ENCODE measurements at places on chromosomes 4 and X.

DNA sequence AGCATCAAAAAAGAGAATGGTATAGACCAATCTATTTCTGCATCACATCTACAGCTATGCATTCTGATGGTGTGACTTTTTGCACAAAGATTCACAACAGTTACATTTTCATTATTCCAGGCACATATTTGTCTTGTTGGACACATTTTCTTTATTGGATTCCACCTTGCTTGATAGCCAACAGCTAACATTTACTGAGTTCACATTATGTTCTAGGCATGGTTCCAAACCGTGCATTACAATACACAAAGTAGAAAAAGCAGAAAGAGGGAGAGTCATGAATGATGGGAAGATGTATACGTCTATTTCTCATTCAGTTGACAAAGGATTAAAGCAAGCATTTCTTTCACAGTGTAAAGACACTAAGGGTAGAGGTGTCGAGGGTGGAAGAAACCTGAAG lies 22.9 kb upstream of the CLGN start:
- no peak for DNase-seq

DNA sequence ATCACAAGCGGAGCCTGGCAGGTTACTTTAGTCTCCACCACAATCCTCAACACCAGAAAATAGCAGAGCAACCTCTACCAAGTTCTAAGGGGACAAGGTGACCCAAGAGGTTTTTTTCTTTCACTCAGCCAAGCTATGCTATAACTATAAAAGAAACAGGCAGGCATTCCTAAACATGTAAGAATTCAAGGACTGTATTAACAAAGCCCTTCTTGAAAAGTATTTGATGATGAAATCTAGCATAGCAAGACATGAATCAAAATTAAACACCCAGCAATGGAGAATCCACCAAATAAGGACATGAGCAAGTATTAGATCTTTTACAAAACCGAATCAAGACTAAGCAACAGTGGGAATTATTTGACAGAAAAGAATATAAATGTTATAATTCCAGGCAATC lies 25.7 kb upstream of the C1QTNF7 start:
- no peak for DNase-seq

DNA sequence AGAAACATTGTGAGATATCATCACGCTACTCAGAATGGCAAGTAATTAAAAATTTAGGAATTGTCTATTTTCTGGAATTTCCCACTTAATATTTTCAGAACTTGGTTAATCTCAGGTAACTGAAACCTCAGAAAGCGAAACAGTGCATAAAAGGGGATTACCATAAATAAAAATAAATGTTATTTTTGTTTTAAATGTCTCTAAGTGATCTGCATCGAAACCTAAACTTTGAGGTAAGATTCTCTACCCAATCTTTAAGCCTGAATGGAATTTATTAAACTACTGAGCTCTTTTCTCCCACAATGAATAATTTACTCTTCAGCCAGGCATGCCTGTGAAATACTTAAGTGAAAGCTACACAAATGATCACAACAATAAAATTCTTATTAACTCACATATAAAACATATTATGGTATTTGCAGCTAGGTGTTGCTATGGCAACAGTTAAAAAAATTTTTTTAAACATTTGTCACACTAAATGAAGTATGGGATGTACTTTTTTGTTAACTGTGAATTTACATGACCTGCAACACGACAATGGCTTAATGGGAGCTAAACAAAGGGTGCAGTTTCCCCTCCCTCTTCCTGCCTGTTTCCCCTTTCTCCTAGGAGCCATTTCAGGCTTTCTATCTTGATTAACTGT lies 220.2 kb upstream of the PRPS2 start:
- no peak for DNase-seq

GRCh38 chr4:173500841-173501591 lies 29.0 kb downstream of the HAND2 start:
- DNase-seq = no peak

GRCh38 chr4:181939199-181939945 lies 303.8 kb upstream of the TENM3 start:
- DNase-seq = no peak

GRCh38 chrX:151724563-151725337 lies 8.9 kb downstream of the FATE1 start:
- DNase-seq = no peak

- DNase-seq = peak; percentile 51
Measured at GRCh38 chr4:10117359-10118047, 904 bp upstream of the WDR1 start.

DNA sequence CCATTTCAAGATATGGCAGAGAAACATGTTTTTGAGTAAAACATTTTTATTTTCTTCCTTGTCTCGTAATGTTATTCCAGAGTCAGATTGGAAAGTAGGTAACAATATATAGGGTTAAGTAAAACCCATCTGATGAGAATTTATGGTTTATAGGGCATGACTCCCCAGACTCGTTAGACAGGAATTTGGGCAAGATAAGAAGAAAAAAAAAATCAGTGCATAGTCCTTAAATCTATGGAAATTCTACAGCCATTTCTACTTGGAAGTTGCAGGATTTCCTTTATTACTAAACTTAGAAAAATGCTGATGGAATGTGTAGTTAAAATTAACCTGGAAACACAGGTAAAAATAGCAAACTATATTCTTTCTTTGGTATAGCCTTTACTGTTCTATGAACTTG lies 366.1 kb upstream of the MAGEB16 start:
- no peak for DNase-seq

GRCh38 chr4:169103966-169104412 lies 93.9 kb upstream of the CBR4 start:
- DNase-seq = no peak

DNA sequence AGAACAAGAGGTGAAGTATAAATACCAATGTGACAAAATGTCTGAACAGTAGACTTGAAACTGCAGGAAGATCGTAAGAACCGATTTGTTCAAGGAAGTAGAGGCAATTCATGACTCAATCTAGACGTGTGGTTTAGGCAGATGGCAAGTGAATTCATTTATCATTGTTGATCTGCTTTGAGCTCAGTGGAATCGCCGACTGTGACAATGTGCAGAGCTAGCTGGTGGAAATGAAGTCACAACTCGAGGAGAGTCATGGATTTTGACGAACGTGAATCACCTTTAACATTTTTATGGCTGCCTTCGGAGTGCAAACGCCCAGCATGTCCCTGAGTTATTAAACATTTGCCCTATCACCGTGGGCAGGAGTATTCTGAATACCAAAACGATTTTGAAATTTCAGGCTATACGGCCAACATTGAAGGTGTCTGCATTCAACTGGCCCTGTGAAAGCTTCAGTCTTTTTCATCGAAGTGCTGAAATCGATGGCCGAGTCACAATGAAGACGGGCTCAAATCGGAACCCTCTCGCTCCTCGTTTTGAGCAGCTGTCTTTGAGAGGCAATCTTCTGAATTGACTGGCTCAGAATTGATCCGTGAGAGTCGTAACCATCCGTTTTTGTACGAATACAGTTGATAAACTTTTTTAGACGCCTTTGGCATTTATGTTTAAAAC lies 689 bp upstream of the OGT start:
- peak; percentile 68 for DNase-seq

- no peak for DNase-seq
Measured at GRCh38 chr4:109014593-109015412, 251.9 kb upstream of the ETNPPL start.

DNA sequence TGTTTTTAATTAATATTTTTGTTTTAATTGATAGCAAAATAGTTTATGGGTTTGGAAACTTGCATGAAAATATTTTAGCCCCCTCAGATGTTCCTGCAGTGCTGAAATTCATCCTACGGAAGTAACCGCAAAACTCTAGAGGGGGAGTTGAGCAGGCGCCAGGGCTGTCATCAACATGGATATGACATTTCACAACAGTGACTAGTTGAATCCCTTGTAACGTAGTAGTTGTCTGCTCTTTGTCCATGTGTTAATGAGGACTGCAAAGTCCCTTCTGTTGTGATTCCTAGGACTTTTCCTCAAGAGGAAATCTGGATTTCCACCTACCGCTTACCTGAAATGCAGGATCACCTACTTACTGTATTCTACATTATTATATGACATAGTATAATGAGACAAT lies 40.4 kb downstream of the MAP7D3 start:
- no peak for DNase-seq

- DNase-seq = no peak
Measured at GRCh38 chr4:174444390-174444789, 77.9 kb downstream of the HPGD start.

GRCh38 chrX:44400588-44400987 lies 57.1 kb upstream of the EFHC2 start:
- DNase-seq = no peak

GRCh38 chr4:94660614-94661013 lies 97.1 kb upstream of the BMPR1B start:
- no peak for DNase-seq

DNA sequence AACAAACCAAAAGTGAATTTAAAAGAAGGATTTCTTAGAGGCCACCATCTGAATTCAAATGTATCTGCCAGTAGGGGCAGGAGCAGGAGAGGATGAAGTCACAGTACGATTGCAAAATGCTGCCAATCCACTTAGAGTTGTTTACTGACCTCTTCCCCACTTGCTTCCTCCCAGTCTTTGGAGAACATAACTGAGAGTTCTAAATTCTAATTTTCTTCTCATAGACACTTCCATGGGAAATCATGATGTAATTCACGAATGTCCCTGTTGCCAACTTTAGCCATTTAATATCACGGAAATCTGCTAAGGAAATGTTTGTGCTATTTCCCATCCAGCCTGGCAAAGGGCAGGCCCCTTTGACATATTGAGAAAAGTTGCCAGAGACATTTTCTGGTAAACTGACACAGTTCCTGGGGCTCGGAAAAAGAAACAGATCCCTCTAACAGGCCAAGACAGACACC lies 33.6 kb upstream of the NOCT start:
- DNase-seq = no peak

DNA sequence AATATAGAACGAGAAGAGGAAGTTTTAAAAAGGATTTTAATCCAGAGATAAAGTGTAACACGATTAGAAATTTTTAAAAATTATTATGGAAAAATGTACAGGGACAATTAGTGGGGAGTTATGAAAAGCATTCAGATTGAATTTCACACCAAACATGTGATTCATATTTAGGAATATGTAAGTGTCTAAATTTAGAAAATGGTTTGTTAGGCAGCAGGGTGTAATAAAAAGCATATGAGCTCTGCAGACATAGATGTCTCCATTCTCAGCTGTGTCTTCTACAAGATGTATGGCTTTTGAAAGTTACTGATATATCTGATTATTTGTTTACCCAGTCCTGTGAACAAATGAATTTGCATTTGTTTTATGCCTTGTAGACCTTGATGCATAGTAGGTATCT lies 638.9 kb upstream of the AGA start:
- no peak for DNase-seq

- peak; percentile 68 for DNase-seq
Measured at GRCh38 chr4:7828011-7828720, 111.5 kb downstream of the AFAP1 start.

GRCh38 chr4:159541143-159541542 lies 438.3 kb downstream of the RAPGEF2 start:
- DNase-seq = no peak

GRCh38 chr4:133130171-133130570 lies 18.9 kb upstream of the PCDH10 start:
- no peak for DNase-seq

DNA sequence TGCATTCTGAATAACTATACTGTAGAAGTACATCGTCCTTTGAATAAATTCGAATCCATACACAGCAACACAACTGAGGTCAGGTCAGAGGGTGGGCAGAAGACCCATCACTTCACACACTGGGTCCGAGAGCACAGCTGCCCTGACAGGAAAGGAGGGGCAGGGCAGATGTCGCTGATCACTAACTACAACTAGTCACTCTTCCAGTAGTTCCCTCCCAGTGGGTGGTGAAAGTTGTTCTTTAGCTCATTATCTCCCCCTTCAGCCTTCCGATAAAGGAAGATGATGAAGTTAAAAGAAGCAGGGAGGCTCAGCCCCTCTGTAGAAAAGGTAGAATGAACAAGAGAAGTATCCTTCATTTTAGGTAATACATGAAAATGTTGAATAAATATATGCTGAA lies 278.9 kb downstream of the INPP4B start:
- DNase-seq = peak; percentile 77

GRCh38 chrX:136214551-136214950 lies 36.6 kb downstream of the MAP7D3 start:
- no peak for DNase-seq

GRCh38 chr4:15836362-15836761 lies 58.2 kb downstream of the CD38 start:
- no peak for DNase-seq

DNA sequence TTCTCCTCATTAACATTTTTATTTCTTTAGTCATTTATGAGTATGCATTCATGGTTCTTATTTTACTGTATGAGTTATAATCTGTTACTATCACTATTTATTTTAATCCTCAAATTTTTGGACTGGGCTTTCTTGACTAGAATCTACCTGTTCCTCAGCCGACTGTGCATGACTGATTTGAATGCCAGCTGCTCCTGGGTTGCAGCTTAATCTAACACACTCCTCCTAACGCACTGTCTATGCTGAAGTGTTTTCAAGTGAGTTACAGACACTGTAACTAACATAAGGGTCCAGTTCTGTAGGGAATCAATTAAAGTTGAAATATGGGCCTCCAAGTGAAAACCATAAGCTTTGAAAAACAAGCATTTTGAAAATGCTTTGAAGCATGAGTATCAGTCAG lies 137.4 kb upstream of the ARSJ start:
- no peak for DNase-seq

DNA sequence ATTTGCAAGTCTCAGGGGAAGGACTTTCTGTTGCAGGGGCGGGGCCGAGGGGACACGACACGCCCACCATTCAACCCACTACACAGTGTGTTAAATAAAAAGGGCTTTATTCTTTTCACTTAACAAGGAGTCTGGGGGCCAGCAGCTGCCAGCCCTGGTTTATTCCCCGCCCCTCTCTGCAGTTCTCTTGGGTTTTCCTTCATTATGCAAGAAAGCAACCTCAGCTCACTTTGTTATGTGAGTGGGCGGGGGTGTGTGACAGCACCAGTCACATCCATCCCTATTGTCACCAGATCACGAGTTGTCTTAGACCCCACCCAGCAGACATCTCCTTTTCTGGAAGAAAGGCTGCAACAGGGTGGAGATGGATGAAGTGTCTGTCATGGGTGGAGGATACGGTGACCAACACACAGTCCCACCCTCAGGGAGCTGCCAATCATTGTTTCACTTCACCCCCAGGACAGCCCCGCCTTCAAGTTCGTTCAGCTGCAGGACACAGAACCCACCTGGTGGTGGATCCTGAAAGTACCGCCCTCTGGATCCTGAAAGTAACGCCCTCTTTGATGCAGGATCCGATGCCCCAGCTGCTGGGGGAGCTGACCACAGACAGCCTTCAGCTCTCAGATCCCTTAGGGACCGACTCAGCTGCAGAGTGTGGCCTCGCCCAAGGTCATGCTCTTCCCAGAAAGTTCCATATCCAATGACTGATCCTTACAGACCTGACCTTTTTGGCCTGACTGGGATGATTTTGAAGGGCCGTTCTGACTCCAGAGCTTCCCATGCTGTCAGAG lies 79.6 kb downstream of the SMIM20 start:
- DNase-seq = no peak

All from CD4-positive, alpha-beta T cell treated with Interleukin-6 at 100 ng/mL for 8 hours (primary cell).